ENCODE measurements at places on chromosomes 5 and 9.
A peak's percentile ranks its signal among the peaks of the same experiment; 100 is the strongest.

- H3K27me3 ChIP-seq = no peaks in the 10 kb centered on the region
- H3K4me3 ChIP-seq = no peak overlapping the region
- H3K27ac ChIP-seq = no peak overlapping the region
- no peaks in the 10 kb centered on the region for H3K36me3 ChIP-seq
- H3K4me1 ChIP-seq = no peaks in the 10 kb centered on the region
Measured at GRCh38 chr9:11192993-11193392, 580.2 kb upstream of the PTPRD start.

- peaks cover 4% of the 10 kb centered on the region for H3K27me3 ChIP-seq
- peaks cover 44% of the 10 kb centered on the region for H3K4me1 ChIP-seq
Measured at GRCh38 chr9:134217431-134218210, 53.3 kb upstream of the RNU6ATAC start.

DNA sequence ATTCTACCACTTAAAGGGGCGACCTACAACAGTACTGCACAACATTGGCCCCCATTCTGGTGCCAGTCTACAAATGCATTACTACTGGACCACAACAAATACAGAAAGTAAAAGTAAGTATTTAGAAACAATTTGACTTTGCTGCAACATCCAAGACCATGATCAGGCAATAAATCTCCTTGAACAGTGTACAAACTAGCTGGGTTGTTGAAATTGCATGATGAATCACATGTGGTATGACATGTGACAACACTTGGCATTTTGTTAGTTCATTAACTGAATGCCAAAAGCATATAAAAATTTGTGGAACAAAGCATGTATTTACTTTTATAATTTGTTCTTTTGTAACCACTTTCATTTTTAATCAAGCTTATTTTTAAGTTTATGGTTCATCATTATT, 270.5 kb downstream of the NFIB start:
- H3K36me3 ChIP-seq = no peaks in the 10 kb centered on the region
- no peak for DNase-seq
- H3K27me3 ChIP-seq = no peaks in the 10 kb centered on the region
- H3K27ac ChIP-seq = no peak overlapping the region
- no peak overlapping the region for H3K4me3 ChIP-seq

GRCh38 chr5:79850316-79850822, 140.7 kb downstream of the MTX3 start:
- DNase-seq = peak; percentile 98
- H3K27me3 ChIP-seq = peaks cover 7% of the 10 kb centered on the region
- H3K4me3 ChIP-seq = no peak overlapping the region
- peaks cover 16% of the 10 kb centered on the region for H3K4me1 ChIP-seq
- peak overlapping the region; percentile 87 for H3K27ac ChIP-seq

DNA sequence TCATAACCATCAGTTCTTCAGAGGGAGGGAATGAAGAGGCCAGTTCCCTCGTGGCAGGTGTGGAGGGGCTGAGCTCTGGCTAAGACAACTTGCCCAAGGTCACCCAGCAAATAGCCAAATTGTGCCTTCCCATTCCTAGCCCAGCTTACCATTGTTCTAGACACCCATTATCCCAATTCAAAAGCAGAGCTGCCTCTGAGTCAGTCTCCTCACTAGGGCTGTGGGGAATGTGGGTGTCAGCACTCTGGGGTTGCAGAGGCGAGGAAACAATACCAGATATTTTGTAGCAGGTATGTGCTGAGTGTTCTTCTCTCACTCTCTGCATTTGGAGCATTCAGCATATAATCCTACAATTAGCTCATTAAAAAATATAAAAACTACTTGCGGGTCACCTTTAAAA, 270.8 kb downstream of the PSAT1 start:
- no peak overlapping the region for H3K4me3 ChIP-seq
- H3K4me1 ChIP-seq = no peaks in the 10 kb centered on the region
- no peak for DNase-seq
- no peak overlapping the region for H3K27ac ChIP-seq

- H3K27me3 ChIP-seq = no peaks in the 10 kb centered on the region
- H3K4me3 ChIP-seq = no peak overlapping the region
- H3K4me1 ChIP-seq = no peaks in the 10 kb centered on the region
- H3K36me3 ChIP-seq = no peaks in the 10 kb centered on the region
Measured at GRCh38 chr9:116383133-116383532, 229.5 kb downstream of the PAPPA start.

DNA sequence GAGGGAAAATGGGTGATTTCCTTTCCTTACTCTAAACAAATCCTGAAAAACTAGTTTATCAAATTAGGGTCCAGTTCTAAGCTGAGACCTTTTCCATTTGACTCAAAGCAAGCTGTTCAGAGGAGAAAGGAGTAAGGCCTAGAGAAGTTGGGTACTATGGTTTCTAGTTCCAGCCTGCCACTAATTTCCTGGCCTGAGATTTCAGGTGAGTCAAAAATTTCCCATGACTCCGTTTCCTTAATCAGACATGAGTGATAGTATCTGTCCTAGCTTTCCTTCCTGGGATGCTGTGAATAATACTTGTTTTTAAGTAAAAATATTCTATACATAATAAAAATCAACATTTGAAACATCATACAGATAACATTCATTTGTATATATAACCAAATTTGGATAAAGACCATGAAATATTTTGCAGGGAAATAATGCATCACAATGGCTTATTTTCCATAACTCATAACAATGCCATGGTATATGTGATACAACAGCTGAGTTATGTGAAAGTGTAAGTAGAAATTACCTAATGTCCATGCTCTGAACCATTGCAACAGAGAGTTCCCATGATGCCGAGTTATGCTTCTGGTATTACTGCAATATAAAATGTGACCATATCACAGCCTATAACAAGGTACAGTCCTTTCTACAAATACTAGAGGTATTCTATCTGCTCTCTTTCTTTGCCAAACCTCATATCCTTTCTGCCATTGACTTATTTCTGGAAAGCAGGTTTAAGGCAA, 142.7 kb downstream of the MLLT3 start:
- no peak overlapping the region for H3K27ac ChIP-seq
- no peaks in the 10 kb centered on the region for H3K36me3 ChIP-seq

- H3K27ac ChIP-seq = no peak overlapping the region
- H3K36me3 ChIP-seq = no peaks in the 10 kb centered on the region
- no peaks in the 10 kb centered on the region for H3K27me3 ChIP-seq
- no peak overlapping the region for H3K4me3 ChIP-seq
- H3K4me1 ChIP-seq = peaks cover 14% of the 10 kb centered on the region
Measured at GRCh38 chr5:32476891-32477290, 32.4 kb upstream of the ZFR start.

DNA sequence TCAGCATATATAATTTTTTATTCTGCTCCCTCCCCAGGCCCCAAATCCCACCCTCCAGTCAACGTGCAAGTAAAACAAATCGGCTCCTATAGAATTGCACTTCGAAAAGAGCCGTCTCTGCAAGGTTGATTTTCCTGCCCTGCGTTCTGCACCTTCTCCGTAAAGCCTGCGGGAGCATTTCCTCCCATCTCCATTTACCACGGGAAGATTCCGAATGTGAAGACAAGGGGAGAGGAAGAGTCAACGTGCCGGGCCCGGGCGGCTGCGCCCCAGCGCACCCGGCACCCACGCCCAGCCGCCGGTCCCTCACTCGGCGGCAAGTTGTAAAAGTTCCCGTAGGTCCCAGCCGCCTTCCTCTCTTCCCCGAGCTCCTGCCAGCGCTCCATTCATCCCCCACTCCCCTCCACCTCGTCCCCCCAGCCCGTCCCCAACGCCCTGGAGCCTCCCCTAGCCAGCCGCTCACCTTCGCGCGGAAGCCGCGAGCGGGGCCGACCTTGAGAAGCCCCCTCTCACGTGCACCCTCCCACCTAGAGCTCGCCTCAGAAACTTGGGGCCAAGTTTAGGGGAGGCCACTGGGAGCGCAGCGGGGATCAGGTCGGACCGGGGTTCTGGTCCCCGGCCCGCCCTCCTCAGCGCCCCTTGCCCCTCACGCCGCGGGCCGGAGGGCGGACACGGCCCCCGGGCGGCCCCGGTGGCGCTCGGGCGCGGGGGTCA, 431 bp downstream of the BNC2 start:
- H3K27ac ChIP-seq = peak overlapping the region; percentile 87
- DNase-seq = no peak
- H3K4me3 ChIP-seq = peak overlapping the region; percentile 74
- H3K4me1 ChIP-seq = peaks cover 5% of the 10 kb centered on the region
- peaks cover 7% of the 10 kb centered on the region for H3K27me3 ChIP-seq

DNA sequence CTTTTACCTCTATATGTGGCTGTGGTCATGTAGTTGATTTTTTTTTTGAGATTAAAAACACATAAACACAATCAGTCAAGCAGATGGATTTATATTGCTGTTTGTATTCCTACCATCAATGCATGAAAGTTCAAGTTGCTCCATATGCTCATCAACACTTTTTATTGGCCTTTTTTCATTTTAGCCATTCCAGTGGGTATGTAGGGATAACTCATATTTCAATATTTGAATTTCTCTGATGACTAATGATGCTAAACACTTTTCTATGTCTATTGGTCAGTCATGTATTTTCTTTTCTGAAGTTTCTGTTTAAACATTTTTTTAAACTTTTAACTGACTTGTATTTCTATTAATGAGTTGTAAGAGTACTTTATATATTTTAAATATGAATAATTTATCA, 445.4 kb upstream of the RGMB start:
- no peak for DNase-seq
- no peaks in the 10 kb centered on the region for H3K36me3 ChIP-seq
- no peaks in the 10 kb centered on the region for H3K4me1 ChIP-seq
- no peak overlapping the region for H3K4me3 ChIP-seq
- no peak overlapping the region for H3K27ac ChIP-seq
- no peaks in the 10 kb centered on the region for H3K27me3 ChIP-seq

Data from muscle of leg (tissue), 16 donors.